NCI-H1694 treated with DMSO at 0.1 percent for 48 hours (cell line): ENCODE measurements at places on chromosomes 16 and 17.

GRCh38 chr17:11486101-11486867 is 112.0 kb upstream of the DNAH9 start:
- no peak for DNase-seq

DNA sequence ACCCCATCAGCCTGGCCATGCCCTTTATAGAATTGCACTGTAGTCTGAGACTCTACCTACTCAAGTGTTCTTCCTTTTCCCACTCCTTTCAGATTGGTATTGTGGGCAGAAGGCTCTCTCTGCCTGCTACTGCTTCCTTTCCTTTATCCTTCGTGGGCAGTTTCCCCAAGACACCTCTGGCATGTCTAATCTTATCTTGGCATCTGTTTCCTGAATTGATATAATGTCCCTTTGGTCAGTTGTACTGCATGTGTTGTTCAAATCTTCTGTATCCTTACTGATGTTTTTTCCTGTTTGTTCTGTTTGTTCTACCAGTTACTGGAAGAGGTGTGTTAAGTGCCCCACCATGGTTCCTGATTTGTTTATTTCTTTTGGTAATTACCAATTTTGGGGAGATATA is 29.5 kb upstream of the MSI2 start:
- DNase-seq: no peak

DNA sequence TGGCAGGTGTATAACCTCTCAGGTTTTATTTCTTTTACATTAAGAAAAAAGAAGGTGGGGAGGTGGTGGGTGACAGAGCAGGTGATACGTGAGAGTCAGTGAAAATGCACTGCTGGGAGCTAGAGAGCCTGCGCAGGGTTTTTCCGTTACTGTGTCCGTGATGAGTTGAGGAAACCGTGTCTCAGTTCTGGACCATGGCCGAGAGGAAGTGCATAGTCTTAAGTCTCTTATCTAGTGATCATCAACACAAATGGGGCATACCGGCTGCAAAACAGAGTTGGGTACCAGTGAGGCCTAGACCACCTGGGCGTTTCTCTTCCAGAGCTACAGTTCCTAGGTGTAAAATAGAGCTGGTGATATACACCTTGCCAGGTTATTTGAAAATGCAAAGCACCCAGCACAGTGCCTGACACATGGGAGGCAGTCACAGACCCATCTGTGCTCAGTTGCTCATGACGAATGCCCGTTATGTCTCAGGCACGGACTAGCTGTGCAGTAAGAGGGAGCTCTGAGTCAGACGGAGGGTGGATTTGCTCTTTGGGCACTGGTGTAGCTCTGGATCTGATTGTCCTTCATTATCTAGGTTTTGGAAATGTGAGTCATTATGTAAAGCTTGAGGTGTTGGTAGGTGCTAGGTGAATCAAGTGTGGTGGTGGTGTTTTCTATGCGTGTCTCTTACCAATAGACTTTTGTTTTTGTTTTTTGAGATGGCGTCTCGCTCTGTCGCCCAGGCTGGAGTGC is 60.9 kb downstream of the RPTOR start:
- no peak for DNase-seq

DNA sequence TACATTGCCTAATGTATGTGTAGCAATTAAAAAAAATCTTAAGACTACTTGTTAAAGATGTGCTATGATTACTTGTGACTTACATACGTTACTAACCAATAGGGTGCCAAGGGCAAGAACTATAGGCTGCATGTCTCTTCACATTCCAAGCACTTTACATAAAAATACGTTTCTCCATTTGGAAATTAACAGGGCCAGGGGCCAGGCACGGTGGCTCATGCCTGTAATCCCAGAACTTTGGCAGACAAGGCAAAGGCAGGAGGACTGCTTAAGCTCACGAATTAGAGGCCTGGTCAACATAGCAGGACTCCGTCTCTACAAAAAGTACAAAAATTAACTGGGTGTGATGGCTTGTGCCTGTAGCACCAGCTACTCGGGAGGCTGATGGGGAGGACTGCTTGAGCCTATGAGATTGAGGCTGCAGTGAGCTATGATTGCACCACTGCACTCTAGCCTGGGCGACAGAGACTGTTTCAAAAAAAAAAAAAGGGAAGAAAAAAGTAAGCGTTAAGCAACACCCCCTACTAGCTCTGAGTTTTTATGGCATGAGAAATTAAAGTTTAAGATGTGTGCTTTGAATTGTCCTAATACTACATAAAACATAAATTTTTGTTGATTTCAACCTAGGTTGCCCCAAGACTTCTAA is 12.3 kb downstream of the PSMD12 start:
- DNase-seq: no peak

GRCh38 chr16:76941113-76941512 is 249.9 kb upstream of the MON1B start:
- no peak for DNase-seq

GRCh38 chr17:32915245-32915644 is 12.7 kb upstream of the TMEM98 start:
- no peak for DNase-seq

DNA sequence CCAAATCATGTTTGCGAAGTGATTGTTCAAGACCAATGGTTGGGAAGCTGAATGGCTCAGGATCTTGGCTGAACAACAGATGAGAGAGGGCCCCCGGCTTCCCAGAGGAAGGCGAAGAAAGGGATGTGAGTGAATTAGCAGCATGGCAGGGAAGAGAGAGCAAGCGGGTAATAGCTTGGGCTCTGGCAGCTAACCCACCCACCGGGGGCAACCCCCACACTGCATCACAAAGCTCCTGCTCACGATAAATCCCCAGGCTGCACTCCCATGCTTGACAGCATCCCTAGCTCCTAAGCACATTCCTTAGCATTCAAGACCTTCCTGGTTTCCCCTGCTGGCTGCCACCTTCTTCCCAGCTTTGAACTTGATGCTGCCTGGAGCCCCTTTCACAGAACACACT is 26.2 kb upstream of the EMP2 start:
- no peak for DNase-seq

GRCh38 chr16:88515371-88515770 is 54.8 kb upstream of the ZC3H18 start:
- no peak for DNase-seq

- DNase-seq: peak; percentile 72
Measured at GRCh38 chr17:44350733-44351226, 5.7 kb downstream of the GRN start.

- DNase-seq: peak; percentile 86
Measured at GRCh38 chr16:72240466-72240865, 68.5 kb upstream of the PMFBP1 start.

- DNase-seq: peak; percentile 76
Measured at GRCh38 chr17:50288306-50288705, 14.0 kb downstream of the TMEM92 start.

DNA sequence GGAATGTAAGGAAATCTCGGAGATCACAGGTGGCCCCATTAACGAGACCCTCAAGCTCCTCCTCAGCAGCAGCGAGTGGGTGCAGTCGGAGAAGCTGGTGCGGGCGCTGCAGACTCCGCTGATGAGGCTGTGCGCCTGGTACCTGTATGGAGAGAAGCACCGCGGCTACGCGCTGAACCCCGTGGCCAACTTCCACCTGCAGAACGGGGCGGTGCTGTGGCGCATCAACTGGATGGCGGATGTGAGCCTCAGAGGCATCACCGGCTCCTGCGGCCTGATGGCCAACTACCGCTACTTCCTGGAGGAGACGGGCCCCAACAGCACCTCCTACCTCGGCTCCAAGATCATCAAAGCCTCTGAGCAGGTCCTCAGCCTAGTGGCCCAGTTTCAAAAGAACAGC is 16.2 kb downstream of the MLYCD start:
- no peak for DNase-seq

GRCh38 chr17:61251939-61252865 is 147.4 kb upstream of the TBX2 start:
- DNase-seq: no peak

DNA sequence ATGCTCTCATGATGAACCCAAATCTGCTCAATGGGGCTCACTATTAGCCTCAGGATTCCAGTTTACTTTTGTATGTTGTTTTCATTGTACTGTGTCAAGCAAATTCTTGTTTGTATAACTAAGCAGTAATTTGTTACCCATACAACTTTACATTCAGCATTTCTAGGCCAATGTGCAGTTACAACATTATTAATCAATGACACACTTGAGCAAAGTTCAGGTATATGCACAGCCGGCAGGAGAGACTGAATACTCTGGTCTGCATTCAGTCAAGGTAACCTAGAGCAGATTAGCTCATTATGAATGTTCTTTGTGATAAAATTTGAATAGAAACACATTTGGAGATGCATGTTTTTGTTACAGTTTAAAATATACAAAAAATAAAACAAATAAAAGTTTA is 2.2 kb upstream of the MYO1D start:
- DNase-seq: no peak

DNA sequence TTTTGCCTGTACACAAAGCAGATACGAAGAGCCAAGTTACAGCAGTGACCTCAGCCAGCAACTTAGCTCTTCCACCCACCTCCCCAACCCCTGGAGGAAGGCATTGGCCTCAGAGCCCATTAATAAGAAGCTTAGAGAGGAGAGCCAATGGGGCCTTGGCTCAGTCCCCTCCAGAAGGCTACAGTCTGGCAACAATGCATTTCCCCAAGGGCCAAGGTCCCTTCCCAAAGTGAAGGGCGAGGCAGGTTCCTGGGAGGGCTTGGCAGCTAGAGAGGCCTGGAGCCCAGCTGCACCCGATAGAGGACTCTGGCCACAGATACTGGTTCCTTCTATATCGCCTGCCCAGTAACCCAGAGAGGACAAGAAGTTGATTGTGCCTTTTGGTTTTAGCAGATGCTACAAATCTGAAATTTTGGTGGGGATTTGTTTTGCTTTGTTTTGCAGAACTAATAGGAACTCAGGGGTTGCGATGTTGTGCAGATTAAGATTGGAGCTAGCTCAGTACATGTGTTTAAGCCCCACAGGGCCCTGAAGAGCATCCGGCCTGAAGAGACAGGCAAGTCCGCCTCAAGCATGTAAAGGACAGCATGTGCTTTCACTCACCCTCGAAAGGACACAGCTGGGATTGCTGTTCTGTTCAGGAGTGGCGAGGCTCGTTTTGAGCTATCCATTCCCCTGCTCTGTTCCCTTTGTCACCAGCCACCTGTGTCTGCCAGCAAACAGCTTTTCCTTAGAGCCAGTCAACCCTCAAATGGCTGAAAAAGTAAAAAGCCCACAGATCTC is 12.0 kb upstream of the PNPO start:
- DNase-seq: no peak

DNA sequence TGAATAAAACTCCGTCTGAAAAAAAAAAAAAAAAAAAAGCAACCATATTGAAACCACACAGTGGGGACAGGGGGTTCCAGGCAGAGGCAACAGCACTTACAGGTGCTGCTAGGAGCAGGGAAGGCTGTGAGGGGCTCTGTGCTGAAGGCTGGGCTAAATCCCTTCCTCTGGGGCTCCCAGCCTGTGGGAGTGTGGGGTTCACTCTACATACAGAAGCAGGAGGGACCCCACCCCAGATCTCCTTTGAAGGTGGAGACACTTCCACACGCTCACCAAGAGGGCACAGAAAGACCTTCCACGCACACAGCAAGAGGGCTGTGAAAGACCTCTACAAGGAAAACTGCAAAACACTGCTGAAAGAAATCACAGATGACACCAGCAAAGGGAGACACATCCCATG is 53.9 kb downstream of the USP22 start:
- no peak for DNase-seq

GRCh38 chr16:80350061-80350460 is 190.7 kb upstream of the DYNLRB2 start:
- no peak for DNase-seq

DNA sequence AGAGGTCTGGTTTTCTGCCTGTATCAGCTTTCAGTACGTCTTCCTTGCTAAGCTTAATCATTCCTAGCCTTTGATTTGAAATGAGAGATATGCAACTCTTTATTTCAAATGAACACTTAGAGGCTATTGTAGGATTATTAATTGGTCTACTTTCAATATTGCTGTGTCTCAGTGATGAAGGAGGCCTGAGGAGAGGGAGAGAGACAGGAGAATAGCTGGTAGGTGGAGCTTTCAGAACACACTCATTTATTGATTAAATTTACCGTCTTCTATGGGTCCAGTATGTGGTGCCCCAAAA is 187.0 kb downstream of the BCAS3 start:
- no peak for DNase-seq

GRCh38 chr17:65332375-65332774 is 195.2 kb downstream of the RGS9 start:
- DNase-seq: no peak

- no peak for DNase-seq
Measured at GRCh38 chr17:69743091-69743490, 328.6 kb downstream of the MAP2K6 start.

DNA sequence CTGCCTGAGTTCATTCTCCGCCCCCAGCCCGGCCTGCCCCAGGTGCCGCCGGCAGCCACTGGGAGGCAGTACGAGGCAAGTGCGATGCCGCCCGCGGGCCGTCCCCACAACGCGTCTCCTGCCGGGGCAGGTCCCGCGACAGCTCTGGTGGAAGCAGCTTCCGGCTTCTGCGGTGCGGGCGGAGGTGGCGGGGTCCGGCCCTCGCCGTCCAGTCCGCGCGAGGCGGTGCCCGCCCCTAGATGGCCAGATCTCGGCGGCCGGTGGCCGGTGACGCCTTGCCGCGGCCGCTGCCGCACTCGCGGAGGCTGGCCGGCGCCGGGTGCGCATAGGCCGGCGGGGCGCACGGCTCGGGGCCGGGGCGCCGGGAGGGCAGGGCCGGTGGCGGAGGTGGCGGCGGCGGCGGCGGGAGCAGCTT is 1.8 kb downstream of the GJD3 start:
- DNase-seq: peak; percentile 58

GRCh38 chr17:10583834-10584233 is 34.4 kb upstream of the MYH2 start:
- no peak for DNase-seq

GRCh38 chr16:1093284-1094123 is 2.5 kb downstream of the C1QTNF8 start:
- no peak for DNase-seq

DNA sequence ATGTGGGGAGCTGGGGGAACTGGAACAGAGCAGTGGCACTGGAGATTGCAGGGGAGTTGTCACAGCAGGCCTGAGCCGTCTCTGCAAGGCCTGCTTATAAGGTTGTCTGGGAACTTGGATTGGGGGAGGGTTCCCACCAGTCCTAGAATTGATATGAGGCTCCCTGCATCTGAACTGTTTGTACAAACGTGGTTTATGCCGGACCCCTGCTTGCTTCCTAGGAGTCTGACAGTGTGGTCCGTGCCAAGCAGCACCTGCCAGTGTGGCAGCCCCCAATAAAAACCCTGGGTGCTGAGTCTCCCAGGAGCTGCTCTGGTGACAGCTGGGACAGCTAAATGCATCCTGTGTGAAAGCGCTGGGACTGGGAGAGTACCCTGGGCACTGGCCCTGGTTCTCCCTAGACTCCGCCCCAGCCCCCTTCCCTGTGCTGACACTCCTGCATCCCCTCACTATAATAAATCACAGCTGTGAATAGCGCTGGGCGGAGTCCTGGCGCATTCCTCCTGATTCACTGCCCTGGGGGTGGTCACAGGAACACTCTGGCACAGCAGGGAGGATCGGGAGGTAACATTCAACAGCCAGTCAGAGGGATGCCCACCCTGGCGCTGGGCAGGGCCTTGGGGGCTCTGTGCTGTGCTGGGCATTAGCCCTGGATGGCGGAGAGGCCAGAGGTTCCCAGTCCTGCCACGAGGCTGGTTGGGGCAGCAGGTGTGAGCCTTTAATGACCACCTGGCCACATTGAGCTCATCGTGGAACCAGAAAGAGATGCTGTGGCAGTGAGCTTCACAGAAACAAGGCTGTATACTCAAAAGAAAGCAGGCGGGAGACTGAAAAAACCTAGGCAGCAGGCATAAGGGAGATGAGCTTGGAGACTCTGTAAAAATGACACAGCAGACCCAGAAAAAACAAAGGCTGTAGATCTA is 45.6 kb downstream of the RMI2 start:
- DNase-seq: peak; percentile 26

- DNase-seq: no peak
Measured at GRCh38 chr17:64147110-64148016, 17.4 kb upstream of the ERN1 start.

GRCh38 chr16:31182391-31182790 is 2.5 kb downstream of the FUS start:
- no peak for DNase-seq
